RPMI8226 (cell line): ENCODE measurements at places on chromosomes 11 and 22.

GRCh38 chr11:62324731-62325556 lies 12.3 kb upstream of the ASRGL1 start:
- DNase-seq = peak; percentile 80

DNA sequence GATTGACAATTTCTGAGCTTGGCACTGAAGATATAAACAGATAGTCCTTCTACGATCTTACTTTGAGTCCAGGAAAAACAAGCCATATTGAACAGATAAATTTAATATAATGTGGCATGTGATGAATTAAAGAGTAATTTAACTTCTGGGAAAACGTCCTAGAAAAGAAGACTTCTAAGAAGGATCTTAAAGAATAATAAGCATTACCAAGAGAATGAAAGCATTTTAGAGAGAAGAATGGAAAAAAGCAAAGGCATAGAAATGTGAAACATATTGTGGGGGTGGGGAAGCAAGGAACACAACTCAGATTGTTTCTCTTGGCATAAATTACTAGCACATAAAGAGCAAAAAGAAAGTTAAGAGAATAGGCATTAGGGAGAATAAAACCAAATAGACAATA lies 5.4 kb downstream of the DDIAS start:
- no peak for DNase-seq

GRCh38 chr11:21806947-21807346 lies 385.9 kb upstream of the ANO5 start:
- no peak for DNase-seq

DNA sequence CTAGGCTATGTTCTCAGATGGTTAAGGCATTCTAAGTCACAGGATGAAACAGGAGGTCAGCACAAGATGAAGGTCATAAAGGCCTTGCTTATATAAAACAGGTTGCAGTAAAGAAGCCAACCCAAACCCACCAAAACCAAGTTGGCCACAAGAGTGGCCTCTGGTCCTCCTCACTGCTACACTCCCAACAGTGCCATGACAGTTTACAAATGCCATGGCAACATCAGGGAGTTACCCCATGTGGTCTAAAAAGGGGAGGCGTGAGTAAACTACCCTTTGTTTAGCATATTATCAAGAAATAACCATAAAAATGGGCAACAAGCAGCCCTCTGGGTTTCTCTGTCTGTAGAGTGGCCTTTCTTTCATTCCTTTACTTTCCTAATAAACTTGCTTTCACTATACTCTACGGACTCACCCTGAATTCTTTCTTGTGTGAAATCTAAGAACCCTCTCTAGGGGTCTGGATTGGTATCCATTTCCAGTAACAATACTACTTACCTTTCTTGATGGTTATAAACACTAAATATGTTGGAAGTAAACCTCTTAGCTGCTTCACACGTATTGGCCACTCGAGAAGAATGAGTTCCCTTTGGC lies 1237.9 kb downstream of the FAM181B start:
- DNase-seq = no peak

GRCh38 chr11:102824556-102824955 lies 18.9 kb downstream of the MMP3 start:
- no peak for DNase-seq

- DNase-seq = no peak
Measured at GRCh38 chr22:34702279-34702678, 363.7 kb upstream of the ISX start.

GRCh38 chr11:7353100-7353499 lies 101.4 kb downstream of the SYT9 start:
- DNase-seq = peak; percentile 39

DNA sequence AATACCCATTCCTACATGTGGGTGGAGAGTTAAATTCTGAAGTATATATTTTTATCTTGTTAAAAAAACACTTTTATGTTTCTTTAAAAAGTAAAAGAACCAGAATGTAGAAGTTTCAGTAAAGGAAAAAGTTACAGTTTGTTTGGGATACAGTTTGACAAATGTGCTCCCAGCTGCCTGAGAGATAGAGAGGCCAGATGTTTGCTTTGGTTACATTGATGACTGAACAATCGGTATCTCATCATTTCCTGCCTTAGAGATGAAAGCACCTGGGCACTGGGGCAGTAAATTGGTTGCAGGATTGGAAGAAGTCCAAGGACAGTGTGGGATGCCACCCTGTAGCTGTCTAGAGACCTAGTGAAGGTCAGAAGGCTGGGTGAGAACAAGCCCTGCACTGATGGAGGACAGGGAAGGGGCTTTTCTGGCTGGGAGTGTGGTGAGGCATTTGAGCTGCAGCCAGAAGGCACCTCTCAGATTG lies 16.6 kb downstream of the MED15 start:
- peak; percentile 74 for DNase-seq

DNA sequence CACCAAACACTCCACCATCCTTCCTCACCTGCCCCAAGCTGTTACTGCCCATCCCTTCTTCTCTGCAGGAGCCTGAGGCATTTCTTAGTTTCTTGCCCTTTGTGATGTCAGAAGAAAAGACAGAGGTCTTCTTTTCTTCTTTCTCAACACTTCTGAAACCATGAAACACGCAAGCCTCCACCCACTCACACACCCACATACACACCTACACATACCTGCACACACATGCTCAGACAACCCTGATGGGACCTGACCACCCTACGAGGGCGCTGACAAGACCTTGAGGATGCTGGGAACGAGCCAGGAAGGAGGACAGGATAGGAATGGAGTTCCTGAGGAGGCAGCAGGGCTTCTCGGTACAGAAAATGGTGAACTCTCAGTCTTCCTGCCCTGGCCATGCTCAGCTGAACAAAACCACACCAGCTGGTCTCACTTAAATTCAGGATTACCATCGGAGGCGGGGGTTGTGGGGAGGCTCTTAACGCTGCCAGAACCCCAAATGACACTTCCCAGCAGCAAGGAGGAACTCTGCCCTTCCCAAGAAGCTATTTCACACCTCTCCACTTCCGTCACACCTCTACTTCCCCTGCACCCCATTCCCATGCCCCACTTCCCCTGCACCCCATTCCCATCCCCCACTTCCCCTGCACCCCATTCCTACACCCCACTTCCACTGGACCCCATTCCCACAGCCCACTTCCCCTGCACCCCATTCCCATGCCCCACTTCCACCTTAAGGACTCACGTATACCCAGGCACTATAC lies 41.0 kb downstream of the CSF2RB start:
- DNase-seq = no peak

DNA sequence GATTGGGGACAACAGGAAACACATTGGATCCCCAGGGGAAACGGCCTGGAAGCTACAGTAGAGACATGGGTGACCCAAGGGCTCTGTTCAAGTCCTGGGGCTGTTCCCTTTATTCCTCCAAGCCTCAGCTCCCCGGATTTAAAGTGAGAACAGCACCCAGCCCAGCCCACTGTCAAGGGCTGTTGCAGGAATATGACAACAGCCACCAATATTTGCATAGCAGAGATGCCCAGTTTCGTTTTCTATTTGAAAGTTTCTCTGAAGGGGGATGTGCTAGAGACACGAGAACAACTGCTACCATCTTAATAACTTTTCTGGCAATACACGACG lies 81.1 kb upstream of the WNT7B start:
- DNase-seq = peak; percentile 83

DNA sequence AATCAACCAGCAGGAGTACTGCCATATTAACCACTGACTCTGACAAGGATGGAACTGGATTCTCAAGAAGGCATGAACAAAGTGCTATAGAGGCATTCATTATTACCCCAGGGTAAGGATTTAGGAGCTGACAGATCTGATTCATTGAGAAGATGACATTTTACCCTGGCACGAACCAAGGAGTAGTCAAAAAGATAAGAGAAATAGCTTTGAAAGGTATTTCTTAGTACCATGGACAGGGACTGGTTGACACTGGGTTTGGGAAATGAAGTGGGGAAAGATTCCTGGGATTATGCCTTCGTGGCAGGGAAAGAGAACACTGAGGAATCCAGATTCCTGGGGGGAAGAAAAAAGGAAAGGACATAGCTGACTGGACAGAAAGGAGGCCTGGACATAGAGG lies 5.1 kb upstream of the SAAL1 start:
- no peak for DNase-seq

GRCh38 chr11:9386901-9387300 lies 2.4 kb downstream of the IPO7 start:
- DNase-seq = no peak

DNA sequence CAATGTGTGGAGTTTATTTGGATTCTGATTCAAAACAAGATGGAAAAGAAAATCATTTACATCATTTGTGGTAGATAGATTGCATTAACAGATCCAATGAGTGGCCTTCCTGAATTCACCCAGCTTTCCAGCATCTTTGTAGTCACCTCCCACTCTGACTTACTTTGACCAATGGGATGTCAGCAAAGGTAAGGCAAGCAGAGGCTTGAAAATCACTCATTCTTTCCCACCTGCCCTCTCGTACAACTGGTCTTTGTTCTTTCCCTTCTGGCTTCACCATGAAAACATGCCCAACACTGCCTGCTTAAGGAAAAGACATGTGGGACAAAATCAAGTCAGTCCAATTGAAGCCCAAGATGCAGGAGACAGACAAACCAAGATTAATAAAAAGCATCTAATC lies 202.1 kb downstream of the TTC28 start:
- DNase-seq = no peak

DNA sequence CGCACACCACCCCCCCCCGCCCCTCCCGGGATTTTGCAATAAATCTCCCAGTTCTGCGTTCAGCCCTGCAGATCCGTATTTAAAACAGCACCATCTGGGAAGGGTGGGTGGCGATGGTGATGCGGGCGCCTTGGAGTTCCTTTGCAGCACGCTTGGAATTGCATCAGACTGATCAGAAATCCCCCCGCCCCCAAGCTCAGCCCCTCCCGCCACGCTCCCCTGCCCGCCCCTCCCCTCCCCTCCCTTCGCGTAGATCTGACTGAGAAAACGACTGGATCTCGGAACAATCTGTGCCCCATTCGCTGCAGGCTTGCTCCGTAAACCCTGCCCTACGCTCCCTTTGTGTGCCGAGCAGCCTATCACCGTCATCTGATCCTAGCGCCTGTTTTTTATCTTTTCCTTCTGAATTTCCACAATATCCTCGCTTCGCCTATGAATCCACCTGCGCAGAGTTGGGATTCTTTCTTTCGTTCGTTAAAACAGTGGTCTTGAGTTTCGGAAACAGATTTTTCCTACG lies 18.1 kb upstream of the BDNF start:
- DNase-seq = no peak

GRCh38 chr11:65219930-65220213 lies 38.1 kb downstream of the CAPN1 start:
- no peak for DNase-seq

GRCh38 chr22:32800158-32800882 lies 1.2 kb upstream of the TIMP3 start:
- no peak for DNase-seq

- no peak for DNase-seq
Measured at GRCh38 chr22:42943981-42944380, 71.0 kb downstream of the PACSIN2 start.

DNA sequence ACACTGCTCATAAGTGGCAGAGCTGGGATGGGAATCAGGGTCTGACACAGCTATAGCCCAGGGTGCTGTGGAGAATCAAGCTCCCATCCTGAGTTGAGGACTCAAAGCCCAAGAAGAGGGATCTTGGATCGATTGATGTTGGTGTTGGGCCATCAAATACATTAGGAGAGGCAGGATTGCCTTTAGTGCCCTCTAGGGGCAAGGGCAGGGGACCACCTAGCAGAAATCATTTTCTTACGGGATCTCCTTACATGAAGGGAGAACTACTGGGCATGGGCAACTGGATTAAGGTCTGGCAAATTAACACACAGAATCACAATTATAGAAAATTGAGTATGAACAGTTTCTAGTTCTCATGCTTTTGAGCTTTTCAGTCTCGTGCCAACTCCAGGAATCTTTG lies 24.9 kb upstream of the EMSY start:
- DNase-seq = peak; percentile 48

DNA sequence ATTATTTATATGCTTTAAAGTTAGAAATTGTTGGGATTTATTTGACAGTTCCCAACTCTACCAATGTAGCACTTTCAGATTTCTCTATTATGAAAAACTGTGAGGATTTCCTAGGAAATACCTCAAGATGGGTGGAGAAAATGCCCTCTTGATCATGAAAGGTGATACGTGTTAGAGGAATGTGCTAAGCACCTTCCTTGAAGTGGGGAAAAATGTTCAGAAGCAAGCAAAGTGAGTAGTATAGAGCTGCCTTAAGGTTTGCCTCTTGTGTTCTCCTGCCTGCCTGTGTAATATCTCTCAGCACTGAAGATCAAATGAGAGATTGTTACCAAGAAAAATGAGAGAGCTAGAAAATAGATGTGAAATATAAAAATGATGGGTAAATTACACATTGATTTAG lies 58.2 kb downstream of the YAP1 start:
- DNase-seq = no peak

DNA sequence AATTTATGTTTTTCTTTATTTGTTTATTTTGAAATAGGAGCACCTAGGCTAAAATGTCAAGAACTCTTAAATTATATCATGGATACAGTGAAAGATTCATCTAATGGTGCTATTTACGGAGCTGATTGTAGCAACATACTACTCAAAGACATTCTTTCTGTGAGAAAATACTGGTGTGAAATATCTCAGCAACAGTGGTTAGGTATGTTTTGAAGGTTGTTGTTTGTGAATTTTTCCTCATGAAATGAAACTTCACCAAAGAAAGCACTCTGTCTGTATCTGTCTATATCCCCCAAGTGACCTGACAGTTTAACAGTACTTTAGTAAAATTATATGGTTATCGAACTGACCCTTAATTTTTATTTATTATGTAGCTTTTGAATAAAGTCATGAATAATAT lies 12.8 kb downstream of the ATM start:
- DNase-seq = no peak

DNA sequence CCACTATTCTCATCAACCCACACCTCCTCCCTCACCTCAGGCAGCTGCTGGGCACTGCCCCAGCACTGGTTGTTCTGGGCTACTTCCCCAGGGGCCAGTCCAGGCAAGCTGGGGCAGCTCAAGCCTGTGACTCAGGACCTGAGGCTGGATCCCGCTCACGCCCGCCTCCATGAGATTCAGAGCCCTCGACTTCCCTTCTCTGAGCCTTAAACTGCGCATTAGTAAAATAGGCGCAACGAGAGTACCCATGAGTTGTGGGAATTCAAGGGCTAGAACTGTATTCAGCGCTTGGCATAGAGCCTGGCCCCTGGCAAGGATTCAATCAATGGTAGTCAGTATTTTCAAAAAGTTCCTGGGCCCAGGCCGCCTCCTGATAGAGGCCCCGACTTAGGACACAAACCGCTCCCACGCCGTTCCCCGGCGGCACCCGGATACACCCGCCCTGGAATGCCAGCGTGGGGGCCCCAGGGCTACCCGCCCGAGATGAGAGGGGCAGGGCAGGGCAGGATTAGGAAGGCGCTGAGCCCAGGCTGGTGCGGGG lies 723 bp upstream of the CD82 start:
- DNase-seq = peak; percentile 65
